NCI-H1417 treated with DMSO at 0.1 percent for 48 hours (cell line): ENCODE measurements at places on chromosomes 5 and 9.

DNA sequence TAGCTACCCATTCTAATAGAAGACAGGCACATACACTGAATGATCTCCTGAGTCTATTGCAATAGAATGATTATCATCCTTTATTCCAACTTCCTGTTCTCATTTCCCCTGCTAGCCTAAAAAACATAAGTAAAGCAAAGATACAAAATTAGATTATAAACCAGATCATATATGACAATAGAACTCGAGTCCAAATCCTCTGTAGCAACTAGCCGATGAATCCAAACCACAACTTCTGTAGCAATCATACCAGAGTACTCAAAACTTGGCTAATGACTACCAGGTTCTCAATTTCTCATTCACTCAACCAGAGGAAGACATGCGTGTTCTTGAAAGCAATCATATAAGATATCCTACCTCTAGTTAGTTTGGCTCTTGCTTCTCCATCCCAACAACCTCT is 622.1 kb downstream of the PSAT1 start:
- DNase-seq = no peak

DNA sequence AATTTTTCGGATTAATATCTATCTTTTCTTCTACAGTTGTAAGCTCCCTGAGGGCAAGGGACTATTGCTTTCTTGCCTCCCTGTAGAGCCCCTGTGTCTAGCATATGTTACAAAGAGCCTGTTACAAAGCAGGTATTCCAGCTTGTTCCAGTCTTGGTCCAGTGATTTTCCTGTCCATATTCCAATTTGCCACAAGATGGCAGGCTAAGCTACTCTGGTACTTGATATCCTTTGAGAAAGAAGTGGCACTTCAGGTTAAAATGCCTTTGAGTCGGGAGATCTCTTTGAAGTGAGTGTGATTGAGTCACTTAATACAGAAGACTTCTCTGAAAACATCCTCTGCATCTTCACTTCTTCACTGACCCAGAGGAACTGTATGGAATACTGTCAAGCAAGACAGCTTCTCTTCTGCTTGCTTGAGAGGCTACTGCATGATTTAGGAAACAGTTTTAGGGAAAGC is 24.5 kb downstream of the CAVIN4 start:
- peak; percentile 12 for DNase-seq

DNA sequence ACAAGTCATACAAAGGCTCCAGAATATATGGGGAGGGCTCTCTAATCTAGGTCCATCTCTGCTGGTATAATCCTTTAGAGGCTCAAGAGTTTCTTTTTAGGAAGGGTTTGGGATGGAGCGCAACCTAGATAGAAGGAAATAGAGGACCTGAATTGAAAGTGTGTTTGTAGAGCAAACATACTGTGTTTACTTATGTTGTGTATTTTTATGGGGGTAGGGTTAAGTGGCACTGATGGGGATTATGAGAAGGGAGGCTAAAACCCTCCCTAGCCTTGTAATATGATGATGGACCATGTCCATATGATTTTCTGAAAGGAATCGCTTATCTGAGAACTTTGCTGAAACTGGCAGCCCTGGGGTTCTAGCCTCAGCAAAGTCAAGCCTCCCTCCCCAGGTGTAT is 4.4 kb upstream of the ELL2 start:
- no peak for DNase-seq

- no peak for DNase-seq
These were observed 579.9 kb downstream of the CDH18 start for GRCh38 chr5:19408149-19408548.

GRCh38 chr5:103373597-103374472 is 115.3 kb downstream of the MACIR start:
- no peak for DNase-seq

DNA sequence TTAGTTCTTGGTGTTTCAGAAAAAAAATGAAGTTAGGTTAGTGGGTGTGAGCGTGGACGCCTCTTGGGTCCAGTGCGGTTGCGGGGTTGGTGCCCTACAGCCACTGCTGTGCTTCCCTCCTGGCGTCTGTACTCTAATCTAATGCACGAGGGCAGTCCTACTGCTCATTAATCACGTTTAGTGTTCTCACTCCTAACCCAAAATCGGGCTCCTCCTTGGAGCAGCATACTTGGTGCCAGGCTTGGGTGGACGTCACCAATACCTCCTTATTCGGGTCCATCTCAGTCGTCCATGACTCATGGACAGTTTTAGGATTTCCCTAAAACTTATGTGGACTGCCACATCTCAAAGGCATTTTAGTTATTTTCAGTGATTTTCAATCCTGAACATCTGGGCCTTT is 41.6 kb downstream of the TRIO start:
- DNase-seq = no peak

DNA sequence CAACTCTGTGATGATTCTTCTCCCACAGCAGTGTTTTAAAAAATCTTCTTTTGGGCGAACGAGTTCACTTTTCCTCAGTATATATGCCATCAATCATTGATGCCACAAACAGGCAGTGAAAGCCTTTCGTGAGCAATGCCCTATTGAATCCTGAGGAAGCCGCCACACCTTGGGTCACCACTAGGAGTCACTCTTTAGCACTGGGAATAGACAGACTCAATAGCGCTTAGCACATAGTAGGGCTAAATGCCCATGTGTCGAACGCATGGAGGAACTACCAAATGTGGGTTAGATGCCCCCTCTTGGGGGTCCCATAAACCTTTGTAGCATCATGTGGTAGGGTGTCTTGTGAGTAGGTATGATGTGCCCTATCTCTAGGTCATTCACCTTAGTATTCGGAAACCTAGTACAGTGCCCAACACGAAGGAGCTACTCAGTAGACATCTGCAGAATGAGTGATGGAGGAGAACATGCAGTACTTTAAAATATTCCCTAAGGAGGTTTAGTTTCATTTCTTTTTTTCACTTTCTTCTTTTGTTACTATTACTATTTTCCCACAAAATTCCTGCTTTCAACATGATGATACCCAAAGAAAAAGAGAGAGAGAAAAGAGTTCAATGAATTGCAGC is 603.7 kb downstream of the BNC2 start:
- DNase-seq = no peak

DNA sequence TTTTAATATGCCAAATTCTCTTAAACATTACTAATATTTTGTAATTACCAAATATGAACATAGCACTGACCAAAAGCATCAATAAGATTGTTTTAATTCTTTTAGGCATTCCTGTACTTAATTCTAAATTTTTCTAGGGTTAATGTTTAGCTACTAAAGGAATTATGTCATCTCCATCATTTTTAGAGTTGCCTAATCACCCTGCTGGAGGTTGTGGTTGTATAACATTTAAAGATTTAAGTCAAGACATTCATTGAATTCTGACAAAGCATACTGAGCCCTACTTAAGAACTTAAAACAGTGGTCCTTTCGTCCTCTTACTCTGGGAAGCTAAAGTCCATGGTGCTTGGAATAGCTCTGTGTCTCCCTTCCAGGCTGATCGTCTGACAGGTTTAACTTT is 28.1 kb upstream of the DAB2 start:
- no peak for DNase-seq

- DNase-seq = no peak
These were observed 117.8 kb upstream of the OSMR start for GRCh38 chr5:38728029-38728428.

GRCh38 chr5:61071526-61071925 is 90.7 kb downstream of the SMIM15 start:
- DNase-seq = no peak

DNA sequence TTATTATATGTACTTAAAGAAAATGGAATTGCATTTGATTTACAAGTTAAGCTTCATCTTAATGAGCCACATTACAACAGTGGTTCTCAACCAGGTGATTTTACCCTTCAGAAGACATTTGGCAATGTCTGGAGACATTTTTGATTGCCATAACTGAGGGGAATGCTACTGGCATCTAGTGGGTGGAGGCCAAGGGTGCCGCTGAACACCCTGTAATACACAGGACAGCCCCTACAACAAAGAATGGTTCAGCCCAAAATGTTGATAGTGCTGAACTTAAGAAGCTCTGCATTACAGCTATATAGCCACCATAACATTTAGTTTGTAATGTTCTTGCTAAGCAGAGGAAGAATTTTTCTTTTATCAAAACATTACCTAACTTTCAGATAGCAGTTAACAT is 103.1 kb downstream of the PAM start:
- no peak for DNase-seq

GRCh38 chr5:177339107-177339638 is 12.3 kb downstream of the LMAN2 start:
- no peak for DNase-seq

DNA sequence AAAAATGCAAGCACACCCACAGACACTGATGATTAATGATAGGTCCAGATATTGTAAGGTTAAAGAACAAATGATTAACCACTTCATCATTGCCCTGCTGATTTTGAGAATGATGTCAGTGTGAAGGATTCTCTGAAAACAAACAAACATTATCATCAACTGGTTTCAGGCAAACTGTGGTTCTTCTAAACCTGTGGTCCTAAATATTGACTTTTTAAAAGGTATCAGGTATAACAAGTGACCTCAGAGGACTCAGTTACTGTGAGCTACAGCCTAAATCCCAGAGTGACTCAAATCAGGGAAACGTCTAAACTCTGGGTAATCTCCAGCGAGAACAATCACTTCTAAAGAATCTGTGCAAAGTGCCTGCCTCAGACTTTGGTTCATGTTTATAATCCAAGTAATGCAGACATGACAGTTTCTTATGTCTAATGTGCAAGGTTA is 172.3 kb upstream of the CDH6 start:
- no peak for DNase-seq

GRCh38 chr5:163565492-163565891 is 60.1 kb downstream of the MAT2B start:
- no peak for DNase-seq

DNA sequence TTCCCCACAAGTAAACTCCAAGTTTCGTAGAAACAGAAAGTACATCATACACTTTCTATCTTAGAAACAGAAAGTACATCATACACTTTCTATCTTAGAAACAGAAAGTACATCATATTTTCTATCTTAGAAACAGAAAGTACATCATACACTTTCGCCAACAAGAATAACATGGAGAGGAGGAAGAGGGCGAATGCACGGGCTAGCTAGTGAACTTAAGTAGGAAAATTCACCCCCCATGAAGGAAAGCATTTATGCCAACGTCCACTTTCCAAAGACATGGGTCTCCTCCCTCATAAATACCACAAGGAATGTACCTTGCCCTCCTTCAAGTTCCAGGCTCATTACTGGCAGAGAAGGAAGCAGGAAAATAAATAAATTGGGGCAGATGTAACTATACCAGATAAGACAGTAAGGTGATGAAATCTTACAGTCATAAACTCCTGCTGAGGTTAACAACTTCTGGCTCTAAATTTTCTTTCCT is 64.7 kb downstream of the FRMD3 start:
- DNase-seq = no peak

DNA sequence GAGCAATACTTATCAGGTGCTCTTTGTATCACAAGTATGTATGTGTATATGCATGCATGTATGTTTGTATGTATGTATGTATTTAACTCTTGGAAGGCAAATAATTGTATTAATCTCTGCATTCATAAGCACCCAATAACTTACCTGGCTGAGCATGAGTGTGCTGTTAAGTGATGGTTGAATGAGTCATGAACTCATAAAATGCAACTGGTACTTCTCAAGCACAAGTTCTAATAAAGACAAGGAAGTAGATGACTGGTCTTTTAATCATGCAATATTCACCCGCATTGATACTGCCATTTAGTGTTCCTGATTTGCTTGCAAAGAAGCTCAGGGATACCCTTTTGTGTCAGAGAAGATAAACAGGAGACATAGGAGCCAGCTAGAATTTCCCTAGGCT is 204.9 kb upstream of the TRPM3 start:
- no peak for DNase-seq

GRCh38 chr5:134345996-134346395 is 21.0 kb downstream of the CDKL3 start:
- no peak for DNase-seq

- no peak for DNase-seq
These were observed 32.2 kb downstream of the ENTREP1 start for GRCh38 chr9:69357030-69357775.

DNA sequence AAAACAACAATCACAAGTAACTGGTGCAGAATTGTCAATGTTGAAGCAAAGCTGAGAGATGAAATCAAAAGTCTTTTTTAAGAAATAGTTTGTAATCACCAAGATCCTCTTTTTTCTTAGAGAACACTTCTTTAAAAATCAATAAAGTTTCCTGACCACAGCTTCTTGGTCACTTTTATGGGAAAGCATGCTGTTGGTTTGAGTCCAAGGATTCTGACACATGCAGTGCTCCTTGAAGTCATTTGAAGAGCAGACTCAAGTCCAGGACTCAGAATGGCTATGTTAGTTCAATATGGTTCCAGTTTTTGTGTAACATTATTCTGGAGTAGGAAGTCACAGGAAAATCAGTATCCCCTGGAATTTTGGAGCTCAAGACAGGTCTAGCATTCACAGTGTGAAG is 480.6 kb downstream of the NR2F1-AS1 start:
- no peak for DNase-seq

DNA sequence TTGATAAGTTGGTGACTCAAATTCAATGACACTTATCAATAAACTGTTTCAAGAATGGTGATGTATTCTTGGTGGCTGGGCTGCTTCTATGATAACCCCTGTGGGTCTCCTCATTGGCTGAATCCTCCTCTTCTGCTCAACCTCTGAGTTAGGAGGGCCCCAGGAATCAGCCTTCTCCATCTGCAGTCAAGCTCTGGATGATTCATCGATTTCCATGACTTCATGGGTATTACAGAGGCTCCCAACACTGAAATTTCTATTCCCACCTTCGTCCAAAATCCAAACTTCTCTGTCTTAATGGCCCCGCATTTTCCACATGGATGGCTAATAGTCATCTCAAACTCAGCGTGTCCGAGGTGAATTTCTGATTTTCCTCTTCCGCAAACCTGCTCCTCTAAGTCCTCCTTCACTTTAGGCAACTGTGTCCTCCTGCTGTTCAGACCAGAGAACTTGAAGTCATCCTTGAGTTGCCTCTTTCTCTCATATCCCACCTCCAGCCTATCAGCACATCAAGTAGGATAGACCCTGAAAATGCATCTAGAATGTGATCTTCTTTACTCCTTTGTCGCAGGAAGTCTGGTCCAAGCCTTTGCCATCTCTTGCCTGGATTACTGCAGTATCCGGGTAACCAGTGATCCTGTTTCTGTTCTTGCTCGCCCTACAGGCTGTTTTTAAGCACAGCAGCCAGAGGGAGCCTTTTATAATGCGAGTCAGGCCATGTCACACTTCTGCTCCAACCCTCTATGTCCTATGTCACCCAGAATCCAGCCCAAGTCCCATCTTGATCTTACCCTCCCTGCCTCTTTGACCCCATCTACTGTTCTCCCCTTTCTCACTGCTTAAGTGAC is 41.4 kb upstream of the IL7R start:
- DNase-seq = peak; percentile 3

GRCh38 chr5:98993512-98993911 is 64.7 kb upstream of the CHD1 start:
- no peak for DNase-seq

DNA sequence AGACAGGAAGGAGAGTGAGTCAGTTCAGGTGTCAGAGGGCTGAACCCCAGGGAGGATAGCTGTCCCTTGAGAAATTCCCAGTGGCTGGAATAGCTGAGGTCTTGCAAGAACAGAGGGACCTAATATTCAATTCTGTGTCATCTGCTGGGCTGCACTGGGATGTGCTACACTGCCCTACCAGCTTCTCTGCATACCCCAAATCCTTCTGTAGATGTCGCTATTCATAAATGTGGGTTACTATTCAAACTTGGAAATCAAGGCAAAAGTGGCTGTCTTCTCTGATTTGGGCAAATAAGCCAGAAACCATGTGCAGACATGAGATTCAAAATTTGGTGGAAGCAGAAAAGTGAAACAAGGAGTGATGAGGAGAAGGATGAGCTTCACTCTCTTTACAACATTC is 16.3 kb downstream of the TNFSF8 start:
- DNase-seq = no peak

- no peak for DNase-seq
These were observed 166.3 kb downstream of the DOCK2 start for GRCh38 chr5:169803077-169803981.
